ENCODE measurements at places on chromosomes 7 and 10. TPM values are rescaled to one million over a fixed set of nuclear protein-coding genes. Genes with fewer than 3 reads are reported as not detected.
A peak's percentile ranks its signal among the peaks of the same experiment; 100 is the strongest.

GRCh38 chr7:95922191-95922590 lies 149.8 kb downstream of the DYNC1I1 start:
- no peak for DNase-seq

DNA sequence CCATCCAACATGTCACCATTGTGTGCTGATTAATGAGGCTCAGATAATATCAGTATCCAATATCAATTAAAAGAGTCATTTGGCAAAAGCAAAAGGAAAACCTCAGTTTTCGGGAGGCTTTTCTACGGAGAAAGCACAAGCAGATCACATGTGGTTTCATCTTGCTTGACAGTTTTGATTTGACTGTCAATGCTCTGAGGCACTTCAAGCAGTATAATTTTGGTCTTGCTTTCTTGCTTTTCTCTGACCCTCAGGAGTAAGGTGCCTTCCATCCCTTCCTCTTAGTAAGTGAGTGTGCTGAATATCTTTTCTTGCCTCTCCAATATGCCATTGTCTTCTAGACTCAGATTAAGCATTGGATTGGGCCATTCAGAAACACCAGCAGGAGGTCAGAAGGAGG lies 115.5 kb upstream of the CALCR start:
- no peak for DNase-seq

DNA sequence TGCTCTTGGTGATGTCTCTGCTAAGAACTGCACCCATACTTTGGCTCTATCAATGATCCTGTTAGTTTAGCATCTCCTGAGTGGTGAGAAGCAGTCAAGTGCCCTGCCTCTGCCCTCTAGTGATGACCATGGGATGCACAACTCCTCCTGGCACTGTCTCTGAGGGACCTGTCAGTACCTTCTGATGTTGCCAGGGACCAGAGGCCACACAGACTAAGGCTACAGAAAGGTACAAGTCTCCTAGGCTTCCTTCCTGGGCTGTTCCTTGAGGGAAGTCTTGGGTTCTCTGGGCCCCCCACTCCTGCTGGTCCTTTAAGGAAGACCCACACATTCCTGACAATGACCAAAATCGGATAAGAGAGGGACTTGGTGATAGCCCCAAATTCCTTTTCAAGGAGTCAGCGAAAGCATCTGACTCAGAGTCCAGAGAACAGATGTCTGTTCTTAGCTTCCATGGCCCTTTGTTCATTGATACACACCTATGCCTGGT lies 15.3 kb downstream of the NKX2-3 start:
- no peak for DNase-seq

GRCh38 chr7:144834641-144835144 lies 1.2 kb downstream of the TPK1 start:
- DNase-seq, result peak; percentile 53

- DNase-seq, result peak; percentile 47
These were observed 17.3 kb downstream of the GRID2IP start for GRCh38 chr7:6533893-6534495.

DNA sequence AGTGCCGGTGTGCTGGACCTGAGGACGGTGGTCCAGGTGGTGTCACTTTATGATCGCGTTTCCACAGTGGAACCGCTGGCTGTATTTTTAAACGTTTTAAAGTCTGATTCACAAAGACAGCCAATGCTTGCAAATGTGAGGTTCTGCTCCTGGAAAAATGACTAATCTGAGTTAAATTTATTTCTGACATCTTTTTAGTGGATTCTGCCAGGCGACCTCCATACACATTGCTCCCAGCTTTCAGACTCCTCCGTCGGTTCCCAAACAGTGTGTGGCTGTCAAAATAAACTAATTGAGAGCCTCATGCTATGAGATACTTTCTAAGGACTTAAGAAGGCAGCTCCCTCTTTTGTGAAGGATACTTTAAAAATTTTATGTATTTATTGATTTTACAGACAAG lies 12.7 kb upstream of the TTYH3 start:
- no peak for DNase-seq

GRCh38 chr7:131546126-131546525 lies 10.3 kb downstream of the PODXL start:
- DNase-seq, result no peak

DNA sequence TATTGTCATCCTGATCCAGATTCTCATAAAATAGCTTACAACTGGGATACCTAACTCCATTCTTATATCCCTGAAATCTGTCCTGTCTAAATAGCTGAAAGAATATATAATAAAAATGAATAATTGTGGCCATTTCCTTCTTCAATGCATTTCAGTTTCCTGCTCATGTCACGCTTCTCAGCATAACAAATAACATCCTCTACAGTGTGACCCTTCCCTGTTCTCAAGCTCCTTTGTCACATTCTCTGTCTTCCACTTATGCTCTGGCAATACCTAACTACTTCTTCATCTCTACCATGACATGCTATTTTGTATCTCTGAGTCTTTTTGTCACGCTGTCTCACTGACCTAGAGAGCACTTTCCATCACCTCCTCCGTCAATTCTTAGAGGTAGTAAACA lies 884.1 kb upstream of the LRRTM3 start:
- no peak for DNase-seq

DNA sequence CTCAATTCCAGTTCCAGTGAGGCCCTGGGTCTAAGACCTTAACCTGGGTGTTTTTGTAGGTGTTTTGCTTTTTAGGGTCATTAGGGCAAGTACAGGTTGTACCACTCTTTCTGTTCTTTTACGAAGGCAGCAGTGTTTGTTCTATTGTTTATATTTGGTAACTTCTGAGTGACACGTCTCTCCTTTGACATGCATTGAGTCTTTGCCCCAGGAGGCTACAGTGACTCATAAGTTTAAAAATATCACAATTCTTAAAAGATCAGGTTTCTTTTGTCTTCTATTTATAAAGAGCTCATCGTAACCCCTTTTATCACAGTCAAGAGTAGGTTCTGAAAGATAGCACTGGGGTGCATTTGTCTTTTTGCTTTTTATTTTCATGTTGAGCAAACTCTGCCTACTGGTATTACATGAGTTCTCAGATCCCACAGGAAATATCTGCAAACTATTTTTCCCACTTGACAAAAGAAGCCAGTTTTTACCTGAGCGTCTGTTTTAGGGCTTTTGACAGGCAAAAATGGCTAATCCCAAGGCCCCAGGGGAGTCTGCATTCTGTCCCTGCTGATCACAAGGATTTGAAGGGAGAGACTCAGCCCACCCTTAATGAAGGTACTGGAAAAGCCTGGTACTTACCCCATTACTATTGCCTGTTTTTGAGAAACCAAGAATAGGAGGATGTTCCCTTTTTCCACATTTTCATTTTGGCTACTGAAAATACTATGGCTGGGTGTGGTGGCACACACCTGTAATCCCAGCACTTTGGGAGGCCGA lies 7.9 kb downstream of the NUDT13 start:
- no peak for DNase-seq

DNA sequence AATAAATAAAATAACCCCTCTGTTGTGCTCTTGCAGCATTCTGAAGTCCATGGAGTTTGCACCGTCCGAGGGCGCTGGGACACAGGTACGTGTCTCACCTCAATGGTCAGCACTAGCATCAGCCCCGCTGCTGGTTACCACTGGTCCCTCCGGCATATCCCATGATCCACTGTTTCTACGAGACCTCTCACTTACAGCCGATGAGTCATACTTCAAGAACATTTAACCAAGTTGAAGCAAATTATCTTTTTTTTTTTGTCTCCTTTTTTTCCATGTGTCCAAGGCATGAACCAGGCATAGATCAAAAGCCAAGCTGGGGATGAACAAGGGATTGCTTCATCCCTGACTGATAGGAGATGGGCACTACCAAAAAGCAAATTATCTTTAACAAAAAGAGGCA lies 92.9 kb upstream of the SH2B2 start:
- DNase-seq, result no peak

DNA sequence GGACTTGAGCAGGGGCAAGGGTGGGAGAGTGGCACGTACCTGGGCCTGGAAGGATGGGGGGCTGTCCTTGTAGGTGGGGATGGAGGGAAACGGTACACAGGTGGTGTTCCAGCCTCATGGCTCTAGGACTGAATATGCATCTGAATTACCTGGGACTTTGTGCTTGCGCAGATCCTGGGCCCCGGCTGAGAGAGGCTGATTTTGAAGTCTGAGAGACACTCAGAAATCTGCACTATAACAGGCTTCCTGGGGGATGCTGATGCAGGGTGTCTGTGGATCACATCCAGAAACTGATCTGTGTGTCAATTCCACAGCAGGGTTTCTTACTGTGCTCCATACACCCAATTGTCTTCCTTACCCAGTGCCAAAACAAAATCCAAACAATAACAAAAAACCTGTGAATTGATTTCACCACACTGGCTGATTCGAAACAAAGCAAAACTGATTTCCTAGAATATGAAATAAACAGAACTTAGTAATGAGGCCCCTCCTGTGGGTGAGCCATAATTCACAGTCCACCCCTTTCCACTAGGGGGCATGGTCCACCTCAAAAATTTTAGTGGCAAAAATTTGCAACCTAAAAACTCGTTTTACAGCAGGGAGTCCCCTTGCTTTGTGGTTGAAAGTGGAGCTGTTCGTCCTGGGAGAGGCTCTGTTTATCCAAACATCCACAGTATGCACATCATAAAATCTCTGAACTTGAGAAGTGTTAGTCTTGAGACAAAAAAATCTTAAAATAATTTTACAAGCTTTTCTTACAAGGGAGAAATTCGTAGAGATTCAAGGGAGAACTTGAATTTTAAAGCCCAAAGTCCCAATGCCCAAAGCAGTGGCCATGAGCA lies 32.0 kb upstream of the PLEKHA1 start:
- peak; percentile 69 for DNase-seq

GRCh38 chr7:108204281-108204796 lies 74.2 kb upstream of the LAMB4 start:
- DNase-seq, result no peak

DNA sequence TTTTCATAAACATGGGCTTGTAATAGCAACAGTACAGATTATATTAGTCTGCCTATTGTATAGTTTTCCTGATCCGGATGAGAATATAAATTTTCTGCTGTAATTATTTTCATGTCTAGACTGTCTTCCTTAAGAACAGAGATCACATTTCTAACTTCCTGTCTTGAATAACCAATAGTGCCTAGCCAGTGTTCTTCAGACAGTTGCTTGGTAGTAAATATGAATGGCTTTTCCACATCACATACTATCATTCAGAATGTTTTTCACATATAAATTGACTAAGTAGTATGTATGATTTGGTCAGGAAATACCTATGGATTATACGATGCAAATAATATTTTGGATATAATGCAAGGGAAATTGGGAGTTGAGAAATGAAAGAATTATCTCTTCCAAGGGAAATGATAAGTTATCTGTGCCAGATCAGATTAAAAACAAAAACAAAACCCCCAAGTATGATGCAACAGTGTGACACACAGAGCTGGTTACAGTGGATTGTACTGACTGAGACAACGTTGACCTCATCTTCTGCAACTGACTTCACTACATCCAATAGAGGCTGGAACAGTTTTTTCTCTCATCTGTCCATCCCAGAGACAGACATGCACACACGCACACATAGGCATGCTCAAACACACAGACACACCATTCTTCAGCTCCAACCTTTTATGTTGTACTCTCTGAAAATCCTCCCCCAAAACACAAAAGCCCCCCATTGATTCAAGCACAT lies 16.4 kb downstream of the ITGA8 start:
- no peak for DNase-seq

- DNase-seq, result no peak
These were observed 229.5 kb upstream of the PLXNA4 start for GRCh38 chr7:132805766-132806165.

DNA sequence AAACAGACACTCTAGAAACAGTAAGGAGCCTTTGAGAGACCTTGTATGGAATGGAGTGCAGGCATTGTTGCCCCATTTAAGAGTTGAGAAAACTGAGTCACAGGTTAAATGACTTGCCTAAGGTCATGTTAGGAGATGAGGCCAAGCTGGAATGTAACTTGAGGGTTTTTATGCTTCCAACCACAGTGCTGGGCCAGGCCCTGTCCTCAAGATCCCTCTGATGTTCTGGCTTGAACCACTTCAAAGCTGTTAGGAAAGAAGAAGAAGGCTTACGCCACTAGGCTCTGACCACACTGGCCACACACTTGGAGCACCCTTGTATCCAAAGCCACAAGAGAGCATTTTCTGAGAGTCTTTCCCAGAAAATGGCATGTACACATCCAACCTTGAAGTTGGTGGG lies 42.7 kb downstream of the PLAU start:
- no peak for DNase-seq

DNA sequence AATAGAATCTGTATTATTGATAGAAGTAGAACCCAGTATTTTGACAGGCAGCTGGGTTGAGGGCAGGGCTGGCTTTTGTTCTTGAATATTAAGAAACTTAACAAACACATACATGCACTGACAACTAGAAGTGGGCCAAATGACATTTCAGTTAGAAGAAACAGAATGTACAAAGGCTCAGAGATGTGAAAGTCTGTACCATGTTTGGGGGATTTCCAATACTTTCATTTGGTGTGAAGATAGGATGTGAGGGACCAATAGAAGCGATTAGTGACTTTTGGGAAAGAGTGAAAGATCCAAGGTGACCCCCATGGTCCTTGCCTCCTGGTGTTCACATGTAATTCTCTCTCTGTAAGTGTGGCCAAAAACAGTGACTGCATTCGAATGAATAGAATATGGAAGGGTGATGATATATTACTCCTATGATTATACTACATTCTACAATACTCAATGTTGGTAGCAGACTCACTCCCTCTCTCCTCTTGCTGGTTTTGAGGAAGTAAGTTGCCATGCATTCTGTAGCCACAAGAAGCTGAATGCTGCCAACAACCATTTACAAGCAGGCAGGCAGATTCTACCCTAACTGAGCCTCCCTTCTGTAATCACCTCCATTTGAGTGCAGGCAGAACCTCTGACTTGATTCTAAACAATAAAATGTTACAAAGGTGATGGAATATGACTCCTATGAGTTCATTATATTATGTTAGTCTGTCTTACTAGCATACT lies 151.4 kb downstream of the TMEM168 start:
- no peak for DNase-seq

DNA sequence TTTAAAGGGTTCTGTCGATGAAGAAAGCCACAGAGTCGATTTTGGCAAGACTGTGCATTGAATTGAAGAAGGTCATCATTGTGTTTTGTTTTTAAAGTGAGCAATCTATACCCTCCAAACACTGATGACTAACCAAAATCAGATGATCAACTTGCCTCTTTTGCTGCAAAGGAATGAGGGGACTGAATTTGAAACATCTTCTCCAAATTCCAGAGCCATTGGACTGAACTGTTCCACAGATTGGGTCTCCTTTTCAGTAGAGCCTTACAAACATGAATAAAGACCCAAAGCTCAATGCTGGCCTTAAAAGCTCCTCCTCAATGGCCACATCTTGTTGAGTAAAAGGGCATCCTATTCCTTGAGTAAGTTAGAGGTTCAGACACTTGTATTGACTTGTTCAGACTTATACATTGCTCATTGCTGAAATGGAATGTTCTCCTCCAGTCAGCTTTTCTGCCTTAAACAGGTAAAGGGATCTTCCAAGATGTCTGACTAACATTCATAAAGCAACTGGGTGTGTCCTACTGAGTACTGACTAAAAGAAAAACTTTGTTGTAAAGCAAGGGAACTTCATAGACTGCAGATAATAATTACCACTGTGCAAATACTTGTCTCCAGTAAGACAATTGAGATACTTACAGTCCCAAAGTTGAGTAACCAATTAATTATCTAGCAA lies 630.6 kb downstream of the KCNMA1 start:
- DNase-seq, result no peak

- no peak for DNase-seq
These were observed 10.9 kb upstream of the NFE2L3 start for GRCh38 chr7:26141077-26141476.

FAM237B gene
- total RNA-seq, result not detected

RFC2 gene
- total RNA-seq, result 76.5 TPM

TBATA gene
- total RNA-seq, result not detected
